ENCODE measurements at places on chromosomes 3 and 15.
A peak's percentile ranks its signal among the peaks of the same experiment; 100 is the strongest.

DNA sequence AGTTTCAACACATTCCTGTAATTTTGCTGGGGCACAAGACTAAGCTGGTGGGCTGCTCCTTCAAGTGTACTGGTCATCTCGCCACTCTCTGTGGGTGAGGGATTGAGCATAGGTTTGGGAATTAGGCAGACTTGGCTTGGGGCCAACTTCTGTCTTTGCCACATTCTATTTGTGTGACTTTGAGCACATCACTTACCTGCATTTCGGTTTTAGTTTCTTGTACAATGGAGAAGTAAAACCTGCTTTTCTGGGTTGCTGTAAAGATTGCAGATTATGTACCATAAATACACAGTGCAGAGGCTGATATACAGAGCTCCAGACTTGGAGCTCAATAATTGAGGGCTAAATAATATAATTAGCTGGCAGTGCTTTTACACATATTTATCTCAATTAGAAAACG, 162.1 kb downstream of the C3orf38 start:
- no peak for DNase-seq

DNA sequence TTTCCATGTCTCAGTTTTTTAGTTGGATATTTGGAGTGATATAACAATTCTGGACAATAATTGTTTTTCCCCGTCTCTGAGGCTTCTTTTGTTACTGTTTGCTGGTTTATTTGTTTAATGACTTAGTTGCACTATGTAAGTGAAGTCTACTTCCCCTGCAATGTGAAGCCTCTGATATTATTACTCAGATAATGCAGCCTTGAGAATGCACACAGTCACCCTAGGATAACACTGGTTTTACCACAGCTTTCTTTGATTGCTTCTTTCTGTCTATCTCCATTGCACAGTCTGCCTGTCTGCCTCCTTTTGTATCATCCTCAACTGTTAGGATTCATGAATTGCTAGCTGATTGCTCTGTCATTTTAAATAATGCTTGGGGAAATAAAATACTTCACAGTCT, 208.7 kb upstream of the ROBO1 start:
- DNase-seq = no peak

DNA sequence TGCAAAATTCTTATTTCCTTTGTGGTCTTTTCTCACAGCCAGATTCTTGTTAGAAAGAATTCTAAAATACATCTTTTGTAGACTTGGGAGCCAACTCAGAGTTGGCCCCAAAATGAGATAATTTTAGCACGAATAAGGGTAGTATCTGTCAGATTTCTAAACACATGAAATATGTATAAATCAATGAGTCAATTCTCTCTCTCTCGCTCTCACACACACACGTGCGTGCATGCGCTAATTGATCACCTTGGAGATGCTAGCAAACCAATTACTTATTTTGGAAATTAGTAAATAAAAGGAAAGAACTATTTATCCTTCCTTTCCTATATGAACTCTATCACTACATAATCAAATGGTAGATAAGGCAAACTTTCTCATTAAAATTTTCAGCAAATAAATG, 32.9 kb upstream of the PIK3R4 start:
- no peak for DNase-seq

- DNase-seq = no peak
Observed at GRCh38 chr15:85473455-85473854, 93.1 kb downstream of the AKAP13 start.

- no peak for DNase-seq
Observed at GRCh38 chr15:96296264-96296663, 34.2 kb upstream of the NR2F2 start.

GRCh38 chr3:170196833-170197232, 15.3 kb upstream of the PHC3 start:
- no peak for DNase-seq

DNA sequence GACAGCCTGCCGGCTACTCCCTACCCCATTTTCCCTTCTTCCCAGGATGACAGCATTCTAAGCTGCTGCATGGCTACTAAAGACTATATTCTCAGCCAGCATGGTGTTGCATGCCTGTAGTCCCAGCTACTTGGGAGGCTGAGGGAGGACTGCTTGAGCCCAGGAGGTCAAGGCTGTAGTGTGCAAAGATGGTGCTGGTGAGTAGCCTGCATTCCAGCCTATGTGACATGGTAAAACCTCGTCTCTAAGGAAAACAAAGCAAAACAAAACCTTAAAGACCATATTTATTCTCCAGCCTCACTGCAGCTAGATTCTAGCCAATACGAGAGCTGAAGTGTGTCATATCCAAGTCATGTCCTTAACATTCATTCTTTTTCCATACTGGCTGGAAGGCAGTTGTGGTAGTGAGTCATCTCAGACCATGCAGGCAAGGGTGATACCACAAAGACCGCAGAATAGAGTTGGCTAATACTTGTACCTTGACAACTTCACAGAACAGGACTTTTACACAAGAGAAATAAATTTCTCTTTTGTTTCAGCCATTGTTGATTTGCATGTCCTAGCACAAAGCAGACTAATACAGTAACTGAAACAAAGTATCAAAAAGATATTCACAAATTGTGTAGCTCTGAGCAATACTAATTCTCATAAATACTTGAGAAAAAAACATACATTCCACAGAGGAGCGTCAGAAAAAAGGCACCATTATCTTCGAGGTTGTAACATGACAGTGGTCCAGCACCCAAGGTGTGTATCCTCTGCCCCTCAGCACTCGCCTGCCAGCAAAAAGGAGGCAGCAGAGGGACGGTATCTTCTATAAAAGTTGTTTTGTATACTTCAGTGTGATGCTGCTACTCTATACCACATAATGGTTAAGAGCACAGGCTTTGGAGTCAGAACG, 14.8 kb downstream of the PBRM1 start:
- DNase-seq = peak; percentile 97

DNA sequence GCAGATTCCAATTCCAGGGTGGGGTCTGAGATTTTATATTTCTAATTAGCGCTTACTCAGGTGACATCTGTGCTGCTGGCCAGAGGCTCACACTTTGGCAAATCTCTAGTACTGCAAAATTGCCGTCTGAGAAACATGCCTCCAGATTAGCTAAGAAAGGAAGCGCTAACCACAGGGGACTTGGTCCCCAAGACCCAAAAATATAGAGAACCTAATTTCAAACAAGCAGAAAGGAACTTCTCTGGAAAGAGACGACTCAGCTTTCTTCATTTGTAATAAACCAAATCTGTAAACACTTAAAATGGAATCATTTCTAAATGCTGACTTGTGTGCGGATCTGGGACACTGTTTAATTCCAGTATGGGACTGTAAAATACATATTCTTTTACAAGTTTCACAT, 55.7 kb downstream of the B3GNT5 start:
- DNase-seq = peak; percentile 28

- DNase-seq = peak; percentile 88
Observed at GRCh38 chr3:186361762-186362536, at the start of gene DGKG. Gene DGKG, minus strand, starts transcription at chr3:186362234. Its CDS starts 41,775 bp downstream, at chr3:186320459.

All from NB4 (cell line).